ENCODE measurements at places on chromosomes 6 and 20. TPM values are rescaled to one million over a fixed set of nuclear protein-coding genes. Genes with fewer than 3 reads are reported as not detected.

The OR2H2 gene
- total RNA-seq, result not detected

The MOXD1 gene
- total RNA-seq, result 123 TPM

The TNFRSF6B gene
- 0.42 TPM for total RNA-seq

DNA sequence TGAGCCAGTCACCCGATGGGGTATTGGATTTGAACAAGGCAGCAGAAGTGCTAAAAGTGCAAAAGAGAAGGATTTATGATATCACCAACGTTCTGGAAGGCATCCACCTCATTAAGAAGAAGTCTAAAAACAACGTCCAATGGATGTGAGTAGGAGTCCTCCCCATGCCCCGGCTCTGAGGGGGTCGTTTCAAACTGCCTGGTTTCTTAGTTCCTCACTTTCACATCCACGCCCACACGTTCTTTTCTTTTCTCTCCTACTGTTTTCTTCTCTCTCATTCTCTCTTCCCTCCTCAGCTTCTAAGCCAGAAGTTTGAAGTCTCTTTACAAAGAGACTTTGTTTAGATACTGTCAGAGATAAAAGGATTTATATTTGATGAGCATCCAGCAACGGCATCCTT lies 53.0 kb upstream of the CDKAL1 start:
- no peak for DNase-seq

All from urinary bladder (tissue), 4 donors.